ACHN (cell line): ENCODE measurements at places on chromosomes 6 and 20.
A peak's percentile ranks its signal among the peaks of the same experiment; 100 is the strongest.

DNA sequence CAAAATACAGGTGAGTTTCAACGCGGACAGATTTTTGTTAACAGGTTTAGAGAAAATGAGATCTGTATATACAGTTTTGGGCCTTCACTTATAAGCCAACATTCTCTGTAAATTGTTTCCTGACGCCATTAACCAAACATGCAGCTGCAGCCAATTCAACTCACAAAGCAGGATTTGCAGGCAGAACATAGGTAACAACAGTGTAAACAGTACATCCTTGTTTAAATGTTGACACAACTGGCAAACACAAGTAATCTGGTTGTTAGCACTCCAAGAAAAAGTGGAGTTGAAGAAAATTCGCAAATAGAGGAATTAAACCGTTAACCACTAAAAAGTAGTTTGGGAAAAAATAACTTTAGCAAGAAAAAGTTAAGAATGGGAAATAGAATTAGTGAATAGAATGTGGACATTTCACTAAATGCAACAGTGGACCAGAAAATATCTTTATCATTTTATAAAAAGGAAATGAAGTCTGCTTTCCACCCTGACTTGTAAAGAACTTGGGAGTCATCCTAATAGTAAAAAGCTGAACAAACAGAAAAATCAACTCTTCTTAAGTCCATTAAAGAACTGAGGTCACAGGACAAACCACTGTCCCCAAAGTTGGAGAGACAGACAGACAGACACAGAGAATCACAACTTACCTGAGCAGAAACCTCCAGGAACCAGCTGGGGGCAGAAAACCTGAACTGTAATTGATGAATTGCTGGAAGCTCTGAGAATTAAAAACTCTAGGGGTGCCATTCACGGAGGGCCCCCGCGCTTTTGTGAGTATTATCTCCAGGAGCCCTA, 10.1 kb downstream of the SMIM28 start:
- DNase-seq, result no peak

DNA sequence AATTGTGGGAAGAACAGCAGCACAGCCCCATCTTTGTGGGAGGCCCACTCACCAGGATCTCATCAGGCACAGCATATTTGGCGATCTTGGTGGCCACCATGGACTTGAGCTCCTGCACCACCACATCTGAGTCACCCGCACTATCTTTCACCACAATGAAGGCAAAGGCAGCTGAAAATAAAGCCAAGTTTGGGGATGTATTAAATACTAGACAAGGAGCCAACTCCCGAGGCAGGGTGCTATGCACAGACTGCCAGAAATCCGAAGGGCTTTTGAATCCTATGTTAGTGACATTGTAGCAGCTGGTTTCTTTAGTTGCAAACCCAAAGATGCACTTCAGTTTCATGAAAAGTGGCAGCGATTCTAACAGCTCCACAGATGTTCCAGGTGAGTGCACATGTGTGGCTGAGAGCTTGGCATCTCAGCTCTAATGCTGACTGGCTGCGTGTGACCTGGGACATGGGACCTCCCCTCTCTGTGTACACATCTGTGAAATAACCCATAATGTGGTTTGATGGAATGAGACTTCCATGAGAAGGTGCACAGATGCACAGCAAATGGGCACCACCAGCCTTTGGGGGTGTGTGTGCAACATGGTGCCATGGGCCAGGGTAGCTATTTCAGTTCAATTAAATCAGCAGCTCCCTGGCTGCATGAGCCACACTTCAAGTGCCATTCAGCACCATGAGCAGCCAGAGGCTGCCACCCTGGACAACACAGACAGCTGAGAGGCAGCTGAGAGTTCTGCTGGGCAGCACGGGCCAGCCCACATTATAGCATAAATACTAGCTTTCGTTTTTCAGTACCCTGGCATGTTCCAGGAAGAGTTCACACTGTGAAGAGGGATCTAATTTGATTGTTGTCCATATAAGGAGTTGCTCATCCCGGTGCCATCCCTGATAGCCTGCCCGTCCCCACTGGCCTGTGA, 16.9 kb upstream of the APMAP start:
- DNase-seq, result no peak

DNA sequence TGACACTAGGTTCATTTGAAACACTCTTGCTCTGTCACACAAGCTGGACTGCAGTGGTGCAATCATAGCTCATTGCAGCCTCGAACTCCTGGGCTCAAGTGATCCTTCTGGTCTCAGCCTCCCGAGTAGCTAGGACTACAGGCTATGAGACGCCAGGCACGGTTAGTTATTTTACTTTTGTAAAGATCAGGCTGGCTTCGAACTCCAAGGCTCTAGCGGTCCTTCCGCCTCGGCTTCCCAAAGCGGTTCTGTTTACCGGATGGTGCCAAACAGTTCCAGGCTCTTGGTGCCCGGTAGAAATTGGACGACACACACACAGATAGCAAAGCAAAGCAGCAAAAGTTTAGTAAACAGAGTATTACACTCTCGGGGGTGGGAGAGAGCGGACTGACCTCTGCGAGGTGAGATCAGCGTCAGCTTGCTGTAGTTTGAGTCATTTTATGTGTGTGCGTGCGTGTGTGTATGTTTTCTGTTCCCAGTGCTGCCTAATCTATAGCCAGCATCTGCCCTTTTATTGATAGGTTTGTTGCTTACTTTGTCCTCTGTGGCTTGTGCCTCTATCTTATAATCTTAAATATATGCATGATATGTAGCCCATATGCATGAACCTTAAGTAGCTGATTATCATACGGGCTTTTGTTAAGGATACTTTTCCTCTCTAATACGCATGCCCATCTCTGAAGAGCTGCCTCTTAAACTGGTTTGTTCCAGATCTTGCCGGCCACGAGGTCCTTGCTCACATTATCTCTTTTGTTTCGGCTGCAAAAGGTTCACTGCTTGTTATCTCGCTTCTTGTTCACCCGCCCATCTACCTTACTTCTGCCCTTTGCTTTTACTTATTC, 75.2 kb downstream of the OR2B2 start:
- DNase-seq, result peak; percentile 73

GRCh38 chr6:73943411-73943810, 247.4 kb downstream of the CD109 start:
- no peak for DNase-seq

DNA sequence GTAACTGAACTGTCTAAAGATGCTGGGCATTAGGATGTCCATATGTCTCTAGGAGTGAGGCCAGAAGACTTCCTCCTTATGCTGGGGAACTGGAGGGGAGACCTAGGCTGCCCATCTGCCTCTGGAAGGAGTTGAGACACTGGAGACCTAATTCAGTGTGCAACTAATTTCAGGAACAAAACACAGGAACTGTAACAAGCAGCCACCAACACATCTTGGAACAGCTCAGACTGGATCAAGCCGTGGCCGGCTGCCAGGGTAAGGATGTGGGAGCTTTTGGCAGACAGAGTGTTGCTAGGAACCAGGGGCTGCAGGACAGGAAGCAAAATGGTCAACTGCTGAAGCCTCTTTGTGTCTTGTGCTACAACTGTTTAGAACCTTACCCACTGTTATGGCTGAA, 16.4 kb upstream of the MAS1 start:
- DNase-seq, result no peak

- DNase-seq, result peak; percentile 22
Observed at GRCh38 chr6:29887819-29888776, 54.2 kb upstream of the HLA-A start.

- DNase-seq, result peak; percentile 33
Observed at GRCh38 chr20:17315407-17316231, 88.8 kb downstream of the PCSK2 start.

- no peak for DNase-seq
Observed at GRCh38 chr6:37972994-37973757, 153.6 kb downstream of the ZFAND3 start.

DNA sequence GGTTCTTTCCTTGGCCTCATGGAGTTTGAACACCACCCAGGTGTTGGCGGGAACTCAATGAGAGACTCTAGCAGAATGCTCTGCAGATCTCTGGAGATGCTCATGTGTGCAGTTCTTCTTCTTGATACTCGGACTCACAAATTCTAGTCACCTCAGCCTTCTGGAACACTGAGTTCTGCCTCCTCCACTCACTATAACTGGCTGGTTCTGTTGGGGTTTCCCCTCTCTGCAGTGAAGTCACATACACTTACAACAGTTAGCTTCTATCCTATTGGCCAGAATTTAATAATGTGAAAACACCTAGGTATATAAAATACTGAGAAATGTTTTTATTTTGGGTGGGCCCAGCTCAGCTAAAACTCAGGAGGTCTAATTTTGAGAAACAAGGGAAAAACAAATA, 109.6 kb upstream of the HIVEP1 start:
- DNase-seq, result no peak

- no peak for DNase-seq
Observed at GRCh38 chr6:100877851-100878250, 3.3 kb downstream of the ASCC3 start.

DNA sequence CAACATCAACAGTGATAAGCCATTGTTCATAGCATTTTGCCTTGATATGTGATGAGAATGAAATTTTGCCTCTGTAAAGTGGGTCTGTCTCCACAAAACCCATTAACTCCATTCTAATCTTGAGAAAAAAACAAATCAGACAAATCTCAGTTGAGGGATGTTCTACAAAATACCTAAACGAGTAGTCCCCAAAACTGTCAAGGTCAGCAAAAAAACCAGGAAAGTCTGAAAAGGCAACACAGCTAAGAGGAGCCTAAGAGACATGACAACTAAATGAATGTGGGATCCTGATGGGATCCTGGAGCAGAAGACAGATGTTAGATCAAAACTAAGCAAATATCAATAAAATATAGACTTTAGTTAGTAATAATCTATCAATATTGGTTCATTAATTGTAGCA, 431.6 kb upstream of the SPTLC3 start:
- no peak for DNase-seq

- DNase-seq, result peak; percentile 93
Observed at GRCh38 chr20:35312318-35312717, 20.1 kb upstream of the FAM83C start.

GRCh38 chr20:50577175-50578018, 67.2 kb downstream of the PTPN1 start:
- DNase-seq, result no peak

GRCh38 chr6:88698661-88699060, 264.8 kb downstream of the RNGTT start:
- DNase-seq, result peak; percentile 13

DNA sequence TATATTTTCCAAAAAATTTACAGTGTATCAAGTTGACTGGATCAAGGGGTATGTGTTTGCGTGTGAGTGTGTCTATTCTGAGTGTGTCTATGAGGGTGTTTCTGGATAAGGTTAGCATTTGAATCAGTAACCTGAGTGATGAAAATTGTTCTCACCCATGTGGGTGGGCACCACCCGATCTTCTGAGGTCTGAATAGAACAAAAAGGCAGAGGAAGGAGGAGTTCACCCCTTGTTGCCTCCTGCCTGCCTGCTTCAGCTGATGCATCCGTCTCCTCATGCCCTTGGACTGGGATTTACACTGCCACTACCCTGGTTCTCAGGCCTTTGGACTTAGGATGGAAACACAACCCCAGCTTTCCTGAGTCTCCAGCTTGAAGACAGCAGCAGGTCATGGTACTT, 13.7 kb upstream of the PRND start:
- DNase-seq, result no peak

GRCh38 chr20:62318400-62319345, 15.9 kb downstream of the ADRM1 start:
- DNase-seq, result no peak

DNA sequence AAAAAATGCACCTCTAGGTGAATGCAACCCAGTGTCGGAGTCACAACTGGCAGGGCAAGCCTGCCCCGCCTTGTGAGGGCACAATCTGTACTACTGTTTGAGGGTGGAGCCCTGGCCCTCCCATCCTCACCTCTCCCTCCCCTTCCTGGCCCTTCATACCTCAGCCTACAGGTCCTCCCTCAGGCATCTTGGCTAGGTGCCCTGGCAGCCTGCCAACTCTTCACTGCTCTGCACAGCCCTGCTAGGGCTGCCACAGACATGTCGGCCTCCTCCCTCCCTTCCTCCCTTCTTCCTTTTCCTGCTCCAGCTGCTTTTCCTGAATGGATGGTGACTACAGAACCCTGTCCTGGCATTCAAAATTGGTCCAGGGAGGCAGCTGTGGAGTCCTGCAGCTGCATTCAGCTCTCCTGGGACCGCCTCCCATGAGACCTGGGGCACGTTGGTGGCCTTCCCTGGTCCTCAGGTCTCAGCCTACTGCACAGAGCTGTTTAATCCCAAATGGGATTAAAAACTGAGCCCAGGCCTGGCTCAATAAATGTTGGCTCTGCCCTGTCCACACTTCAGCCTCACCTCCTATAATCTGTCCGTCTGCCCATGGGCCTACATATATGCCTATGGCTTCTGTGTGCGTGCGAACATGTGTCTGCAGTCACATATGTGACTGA, 52.7 kb downstream of the CDH22 start:
- DNase-seq, result peak; percentile 68

- no peak for DNase-seq
Observed at GRCh38 chr20:20505554-20505953, 137.7 kb downstream of the INSM1 start.

- DNase-seq, result no peak
Observed at GRCh38 chr6:152225241-152225934, 411.8 kb downstream of the SYNE1 start.

DNA sequence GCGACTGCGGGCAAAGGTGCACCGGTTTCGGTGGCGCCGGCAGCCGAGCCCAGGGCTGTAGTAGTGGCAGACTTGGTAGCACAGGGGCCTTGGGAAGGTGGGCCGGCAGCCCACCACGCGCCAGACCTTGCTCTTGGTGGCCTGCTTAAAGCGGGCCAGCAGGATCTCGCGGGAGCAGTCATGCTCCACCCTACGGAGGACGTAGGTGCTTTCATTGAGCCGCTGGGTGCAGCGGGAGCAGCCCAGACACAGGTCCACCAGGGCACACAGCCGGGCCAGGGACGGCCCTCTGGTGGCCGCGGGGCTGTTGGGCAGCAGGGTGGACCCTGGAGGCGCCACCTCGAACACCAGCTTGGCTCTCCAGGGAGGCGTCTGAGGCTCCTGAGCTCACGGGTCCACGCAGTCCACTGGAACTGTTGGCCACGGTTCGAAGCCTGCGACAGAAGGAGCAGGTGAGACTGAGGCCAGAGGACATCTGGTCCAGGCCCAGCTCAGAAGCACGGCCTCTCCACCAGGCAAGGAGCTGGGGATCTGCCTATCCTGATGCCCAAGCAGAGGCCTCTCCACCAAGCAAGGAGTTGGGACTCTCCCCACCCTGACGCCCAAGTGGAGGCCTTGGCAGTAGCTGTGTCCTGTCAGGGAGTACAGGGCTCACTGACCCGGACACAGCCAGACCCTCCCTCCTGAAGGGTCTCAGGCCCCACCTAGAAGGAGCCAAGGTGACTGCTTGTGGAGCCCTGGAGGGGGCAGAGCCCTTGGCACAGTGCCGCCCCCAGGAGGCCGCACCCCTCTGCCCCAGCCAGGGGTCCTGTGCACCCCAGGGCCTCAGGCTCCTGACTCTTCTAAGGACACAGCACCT, 1.0 kb downstream of the HELZ2 start:
- DNase-seq, result peak; percentile 10

DNA sequence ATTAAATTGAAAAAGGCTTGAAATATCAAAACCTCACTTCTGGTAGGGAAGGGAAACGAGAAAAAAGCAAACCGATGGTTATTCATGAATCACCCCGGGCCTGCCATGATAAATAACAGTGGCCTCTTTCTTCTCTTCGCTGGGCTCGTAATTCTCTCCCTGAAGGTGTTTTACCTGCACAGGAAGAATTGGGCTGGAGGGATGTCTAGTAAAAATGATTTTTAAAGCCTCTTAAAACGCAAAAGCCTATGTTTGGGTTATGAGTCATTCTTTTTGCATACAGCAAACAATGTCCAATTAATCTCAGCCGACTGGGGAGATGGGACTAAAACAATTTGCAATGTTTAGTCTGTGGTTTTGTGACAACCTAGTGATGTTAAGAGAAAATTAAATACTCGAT, 16.8 kb downstream of the LINC00237 start:
- no peak for DNase-seq
